ENCODE measurements at places on chromosomes 4 and X. TPM values are rescaled to one million over a fixed set of nuclear protein-coding genes. Genes with fewer than 3 reads are reported as not detected.

The FABP2 gene
- total RNA-seq = 0.15 TPM

The OTOP1 gene
- total RNA-seq = not detected

The MGAT4D gene
- total RNA-seq = not detected

The GAGE12J gene
- not detected for total RNA-seq

DNA sequence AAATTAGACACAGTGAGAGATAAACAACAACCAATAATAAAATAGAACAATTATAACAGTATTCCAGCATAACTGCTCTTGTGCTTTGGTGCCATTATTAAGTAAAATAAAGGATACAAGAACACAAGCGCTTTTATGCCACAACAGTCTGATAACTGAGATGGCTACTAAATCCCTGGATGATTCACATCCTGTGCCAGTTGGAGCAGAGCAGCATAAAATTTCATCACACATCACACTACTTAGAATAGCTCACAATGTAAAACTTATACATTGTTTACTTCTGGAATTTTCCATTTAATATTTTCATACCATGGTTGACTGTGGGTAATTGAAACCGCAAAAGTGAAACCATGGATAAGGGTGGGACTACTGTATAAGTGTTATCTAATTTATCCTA lies 399.9 kb upstream of the CNKSR2 start:
- no peaks in the 10 kb centered on the region for H3K27me3 ChIP-seq
- no peaks in the 10 kb centered on the region for H3K4me1 ChIP-seq
- H3K4me3 ChIP-seq = no peak overlapping the region
- no peak for DNase-seq

GRCh38 chr4:151198748-151199147 lies 78.2 kb upstream of the PRSS48 start:
- H3K27ac ChIP-seq = peak overlapping the region; percentile 58
- peaks cover 26% of the 10 kb centered on the region for H3K4me1 ChIP-seq
- no peak for DNase-seq
- no peak overlapping the region for H3K4me3 ChIP-seq

GRCh38 chr4:94342694-94343093 lies at the start of gene HPGDS:
Gene HPGDS (minus strand): TSS chr4:94342836. CDS start chr4:94334629, 8,207 bp downstream.
- H3K36me3 ChIP-seq = no peaks in the 10 kb centered on the region
- H3K27ac ChIP-seq = peak within 1 kb of the TSS; percentile 17
- no peak within 1 kb of the TSS for H3K4me3 ChIP-seq
- no peak for DNase-seq

GRCh38 chr4:102334624-102335023 lies 10.7 kb downstream of the SLC39A8 start:
- no peaks in the 10 kb centered on the region for H3K4me1 ChIP-seq
- DNase-seq = no peak
- no peak overlapping the region for H3K27ac ChIP-seq
- H3K36me3 ChIP-seq = no peaks in the 10 kb centered on the region
- H3K4me3 ChIP-seq = no peak overlapping the region

GRCh38 chr4:27000820-27001219 lies 140.2 kb downstream of the STIM2 start:
- H3K27me3 ChIP-seq = no peaks in the 10 kb centered on the region
- no peaks in the 10 kb centered on the region for H3K4me1 ChIP-seq
- H3K4me3 ChIP-seq = no peak overlapping the region
- H3K36me3 ChIP-seq = peaks cover 13% of the 10 kb centered on the region
